ENCODE measurements at places on chromosomes 2 and 18. TPM values are rescaled to one million over a fixed set of nuclear protein-coding genes. Genes with fewer than 3 reads are reported as not detected.

GRCh38 chr2:164826293-164827243 is 15.1 kb downstream of the COBLL1 start:
- DNase-seq: peak; percentile 84

GRCh38 chr18:6370886-6371635 is 43.6 kb downstream of the L3MBTL4 start:
- peak; percentile 69 for DNase-seq

DNA sequence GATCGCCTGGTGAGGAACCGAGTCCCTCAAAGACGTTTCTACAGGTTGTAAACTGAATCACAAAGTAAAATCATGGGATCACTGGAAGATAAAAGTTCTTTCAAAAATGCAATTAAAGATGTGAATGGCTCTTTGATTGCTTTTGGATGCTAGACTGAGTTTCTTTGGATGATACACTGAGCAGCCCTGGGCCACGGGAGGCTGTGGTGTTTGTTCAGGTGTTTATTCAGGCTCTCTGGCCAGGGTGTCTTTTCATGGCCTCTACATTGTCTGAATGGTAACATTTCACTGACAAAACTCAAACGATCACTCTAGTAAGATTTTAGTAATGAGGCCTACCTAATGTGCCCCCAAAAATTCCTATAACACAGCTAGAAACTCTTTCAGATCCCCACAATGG is 48.4 kb upstream of the SPATS2L start:
- peak; percentile 16 for DNase-seq

DNA sequence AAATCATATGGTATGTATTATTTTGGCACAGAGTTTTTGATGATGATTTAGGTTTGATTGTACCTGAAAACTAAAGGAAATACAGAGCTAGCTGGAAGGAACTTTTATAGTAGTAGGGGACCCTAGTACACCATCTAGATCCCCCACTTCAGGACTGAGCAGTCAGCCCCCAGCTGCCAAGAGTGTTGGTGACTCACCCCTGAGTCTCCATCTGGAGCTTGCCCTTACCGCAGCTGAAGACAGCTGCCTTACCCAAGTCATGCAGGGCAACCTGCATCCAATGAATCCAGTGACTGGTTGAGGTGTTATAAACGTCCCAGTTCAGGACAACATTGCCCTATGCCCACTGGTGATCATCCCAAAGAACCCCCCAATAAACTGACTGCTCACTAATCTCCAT is 15.3 kb downstream of the PMS1 start:
- no peak for DNase-seq

DNA sequence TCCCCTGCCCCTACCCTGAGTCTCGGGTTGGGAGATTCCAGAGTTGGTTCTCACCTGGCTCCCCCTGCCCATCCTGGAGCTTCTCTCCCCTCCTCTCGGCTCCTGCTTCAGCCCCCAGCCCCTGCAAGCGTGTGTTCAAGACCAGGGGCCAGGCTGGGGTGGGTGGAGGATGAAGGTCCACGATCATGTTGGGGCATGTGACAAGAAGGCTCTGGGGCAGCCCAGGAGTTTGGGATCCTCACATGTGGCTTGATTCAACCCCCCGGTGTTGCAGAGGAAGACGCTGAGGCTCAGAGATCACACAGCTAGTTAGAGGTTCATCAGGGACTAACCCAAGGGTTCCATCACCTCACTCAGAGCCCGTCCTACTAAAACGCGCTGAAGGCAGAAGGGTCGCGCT is 14.2 kb upstream of the TUBB6 start:
- DNase-seq: no peak

DNA sequence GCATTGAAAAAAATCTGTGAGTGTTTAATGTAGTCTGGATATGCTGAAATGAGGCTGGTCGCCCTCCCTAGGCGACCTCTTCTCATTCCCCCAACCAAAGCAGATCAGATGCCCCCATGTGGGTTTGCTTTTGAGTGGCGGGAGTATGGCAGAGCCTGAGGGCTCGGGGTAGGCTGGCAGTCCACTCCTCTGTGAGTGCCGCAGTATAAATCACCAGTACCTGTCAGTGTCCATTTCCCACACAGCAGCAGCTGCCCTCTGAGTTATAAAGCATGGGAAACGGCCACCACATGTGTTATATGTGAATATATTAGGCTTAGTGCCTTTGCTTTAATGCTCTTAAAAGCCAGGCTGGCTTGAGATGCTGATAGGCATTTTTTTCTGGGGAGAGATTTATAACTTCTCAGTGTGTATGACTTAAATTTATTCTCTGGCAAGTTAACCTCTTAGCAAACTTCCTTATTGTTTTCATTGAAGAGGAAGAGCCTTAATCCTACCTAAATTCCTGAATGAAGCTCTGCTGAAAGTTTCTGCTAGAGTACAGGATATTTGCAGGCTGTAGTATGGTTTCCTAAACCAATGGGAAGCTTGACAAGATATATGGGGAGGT is 3.8 kb downstream of the DCC start:
- DNase-seq: no peak

DNA sequence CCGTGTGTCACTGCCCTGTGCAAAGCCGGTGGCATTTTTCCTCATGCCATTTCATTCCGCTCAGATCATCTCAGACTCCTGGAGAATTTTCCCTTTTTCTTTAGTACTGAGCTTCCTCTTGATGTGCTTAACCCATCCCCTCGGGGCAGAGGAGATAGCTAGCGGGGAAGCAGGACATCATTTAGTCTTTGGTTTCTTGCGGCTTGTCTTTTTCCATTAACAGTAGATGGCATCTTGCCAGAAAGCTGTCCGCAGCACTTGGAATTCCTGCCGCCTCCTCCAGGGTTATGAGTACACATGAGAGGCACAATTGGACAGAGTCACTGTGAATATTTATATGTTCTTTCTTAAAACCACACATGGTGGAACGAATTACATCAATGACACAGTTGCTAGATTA is 226.6 kb downstream of the ALPK2 start:
- DNase-seq: peak; percentile 73

DNA sequence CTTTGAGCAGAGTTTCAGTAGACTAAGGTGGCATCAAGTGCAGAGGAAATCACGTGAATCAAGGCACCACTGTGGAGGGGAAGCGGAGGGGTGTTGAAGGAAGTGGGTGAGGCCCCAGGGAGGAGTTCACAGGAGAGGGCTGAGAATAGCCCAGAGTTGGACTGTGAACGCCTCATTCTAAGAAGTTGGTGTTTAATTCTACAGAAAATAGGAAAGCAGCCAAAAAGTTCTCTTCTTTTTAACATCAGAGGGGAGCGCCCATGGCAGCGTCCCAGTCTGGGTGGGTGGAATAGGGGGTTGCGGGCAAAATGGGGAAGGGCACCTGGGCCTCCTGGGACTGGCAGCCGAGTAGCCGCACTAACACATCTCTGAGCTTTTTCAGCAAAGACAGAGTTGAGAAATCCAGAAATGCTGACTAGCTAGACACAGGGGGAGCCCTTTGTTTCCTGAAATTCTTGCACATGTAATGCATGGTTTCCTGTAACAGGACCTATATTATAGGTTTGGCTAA is 97.0 kb downstream of the NEB start:
- no peak for DNase-seq

DNA sequence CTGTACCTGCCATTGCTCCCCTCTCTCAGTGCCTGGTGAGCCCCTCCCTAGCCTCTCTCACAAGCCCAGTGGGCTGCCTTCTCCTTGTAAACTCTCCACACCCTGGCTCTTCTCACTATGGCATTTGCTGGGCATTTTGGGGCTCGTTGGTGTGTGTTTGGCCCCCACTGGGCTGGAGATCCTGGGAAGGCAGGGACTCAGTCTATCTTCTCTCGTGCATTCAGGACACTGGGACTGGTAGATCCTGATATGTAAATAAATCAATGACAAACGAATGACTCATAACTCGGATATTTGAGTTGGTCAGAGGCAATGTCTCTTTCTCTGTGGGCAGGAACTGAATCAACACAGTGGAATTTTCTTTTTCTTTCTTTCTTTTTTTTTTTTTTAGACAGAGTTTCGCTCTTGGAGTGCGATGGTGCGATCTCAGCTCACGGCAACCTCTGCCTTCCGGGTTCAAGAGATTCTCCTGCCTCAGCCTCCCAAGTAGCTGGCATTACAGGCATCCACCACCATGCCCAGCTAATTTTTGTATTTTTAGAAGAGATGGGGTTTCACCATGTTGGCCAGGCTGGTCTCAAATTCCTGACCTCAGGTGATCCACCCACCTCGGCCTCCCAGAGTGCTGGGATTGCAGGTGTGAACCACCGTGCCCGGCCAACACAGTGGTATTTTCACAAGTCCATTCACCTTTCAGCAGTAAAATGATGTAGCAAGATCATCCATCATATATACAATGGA is 144.6 kb upstream of the SPRED2 start:
- DNase-seq: no peak

DNA sequence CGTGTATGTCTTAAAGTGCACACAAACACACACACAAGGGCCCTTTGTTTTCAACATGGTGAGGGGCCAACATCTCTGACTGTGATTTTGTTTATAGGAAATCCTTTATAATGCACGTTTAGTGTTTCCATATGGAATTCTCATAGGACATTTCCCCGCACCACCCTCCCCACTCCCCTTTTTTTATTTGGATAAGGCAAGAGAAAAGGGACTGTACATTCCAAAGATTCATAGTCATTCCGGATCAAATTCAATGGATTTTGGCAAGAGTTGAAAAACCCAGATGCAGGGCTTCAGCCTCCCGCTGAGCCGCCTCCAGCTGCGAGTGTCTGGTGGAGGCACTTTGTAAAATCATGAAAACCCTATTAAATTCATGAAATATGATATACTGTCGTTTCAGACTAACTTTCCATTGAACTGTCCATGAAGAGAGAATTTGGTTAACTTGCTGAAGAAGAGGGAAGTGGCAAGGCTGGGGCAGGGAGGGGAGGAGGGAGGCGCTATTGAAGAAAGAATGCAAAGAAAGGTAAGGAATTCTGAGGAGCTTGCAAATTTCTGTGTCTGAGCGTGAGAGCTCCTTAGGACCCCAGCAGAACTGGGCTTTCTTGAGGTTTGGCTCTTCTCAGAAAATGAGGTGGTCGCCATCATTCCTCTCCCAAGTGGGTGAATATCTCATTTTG is 25.8 kb upstream of the SLC14A2 start:
- DNase-seq: peak; percentile 13

DNA sequence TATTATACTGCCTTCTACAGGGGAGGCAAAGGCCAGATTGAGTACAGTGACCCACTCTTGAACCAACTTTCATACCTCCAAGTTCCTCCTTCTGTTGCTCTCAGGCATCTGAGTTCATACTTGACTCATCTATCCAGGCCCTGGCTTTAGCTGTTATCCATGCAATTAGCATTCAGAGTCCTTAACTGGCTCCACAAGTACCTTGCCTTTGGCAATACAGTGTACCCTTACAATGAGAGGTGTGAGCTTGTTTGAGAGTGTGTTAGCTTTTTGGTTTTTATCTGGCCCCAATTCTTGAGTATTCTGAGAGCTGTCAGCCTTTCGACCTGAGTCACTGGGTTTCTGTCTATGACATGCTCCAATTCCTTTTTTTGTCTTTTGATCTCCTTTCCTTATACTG is 60.2 kb downstream of the EHD3 start:
- no peak for DNase-seq

DNA sequence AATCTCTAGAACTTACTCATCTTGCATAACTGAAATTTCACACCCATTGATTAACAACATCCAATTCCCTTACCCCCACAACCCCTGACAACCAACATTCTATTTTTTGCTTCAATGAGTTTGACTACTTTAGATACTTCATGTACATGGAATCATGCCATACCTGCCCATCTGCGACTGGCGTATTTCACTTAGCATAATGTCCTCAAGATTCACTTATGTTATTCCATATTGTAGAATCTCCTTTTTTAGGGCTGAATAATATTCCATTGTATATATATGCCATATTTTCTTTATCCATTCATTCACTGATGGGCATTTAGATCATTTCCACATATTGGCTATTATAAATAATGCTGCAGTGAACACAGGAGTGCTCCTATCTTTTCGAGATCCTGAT is 13.8 kb downstream of the CTAGE1 start:
- no peak for DNase-seq

GRCh38 chr2:26401739-26402541 is at the start of gene DRC1:
Gene DRC1 (plus strand): TSS chr2:26401920. CDS start chr2:26401990, 70 bp downstream.
- DNase-seq: peak; percentile 38

DNA sequence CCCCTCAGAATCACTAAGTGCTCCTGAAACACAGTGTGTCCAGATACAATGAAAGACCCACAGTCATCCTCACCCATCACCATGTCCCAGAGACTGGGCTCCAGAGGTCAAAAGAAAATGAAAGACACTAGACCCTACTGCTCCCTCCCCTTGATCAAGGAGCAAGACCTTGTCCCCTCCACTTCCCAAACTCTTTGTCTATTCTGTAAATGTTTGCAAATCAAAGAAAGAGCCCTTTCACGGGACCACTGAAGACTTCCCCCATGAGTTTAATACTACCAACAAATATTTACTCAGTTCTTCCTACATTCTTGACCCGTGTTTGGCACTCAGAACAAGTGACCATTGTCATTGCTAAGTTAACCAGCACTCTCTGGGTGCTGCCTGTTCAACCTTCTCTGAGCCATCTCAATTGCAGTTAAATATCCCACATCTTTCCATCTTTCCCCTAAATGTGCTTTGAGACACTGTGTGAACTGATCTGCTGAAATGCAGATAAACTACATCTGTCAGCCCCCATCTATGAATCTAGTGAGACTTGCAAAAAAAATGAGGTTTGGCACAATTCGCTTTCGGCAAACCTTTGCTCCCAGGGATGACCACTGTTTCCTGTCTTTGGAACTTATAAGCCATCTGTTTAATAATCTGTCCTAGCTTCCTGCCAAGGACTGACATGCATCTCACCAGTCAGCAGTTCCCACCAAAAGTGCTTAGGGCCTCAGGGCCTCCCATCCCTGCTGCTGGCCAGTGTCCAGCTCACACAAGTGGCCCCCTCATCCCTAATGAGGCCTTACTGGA is 170.3 kb downstream of the GFPT1 start:
- DNase-seq: no peak

DNA sequence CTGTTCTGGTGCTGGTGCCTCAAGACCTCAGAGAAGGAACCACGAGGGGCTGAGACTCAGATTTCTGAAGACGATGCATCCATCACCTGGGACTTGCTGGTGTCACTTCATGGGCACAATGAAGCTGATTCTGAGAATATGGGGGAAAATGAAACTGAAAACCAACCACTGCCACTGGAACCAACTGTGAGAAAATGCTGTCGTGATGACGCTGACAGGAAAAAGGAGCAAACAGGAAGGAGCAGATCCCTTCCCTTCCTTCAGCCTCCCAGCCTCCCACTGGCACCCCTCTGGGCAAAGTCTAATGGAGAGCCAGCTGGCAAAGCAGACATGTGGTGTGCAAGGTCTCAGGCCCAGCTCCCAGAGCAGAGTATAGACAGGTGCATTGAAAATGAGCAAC is 109.7 kb downstream of the FOXI3 start:
- no peak for DNase-seq

- DNase-seq: no peak
Measured at GRCh38 chr2:49167131-49167530, 12.8 kb upstream of the FSHR start.

- no peak for DNase-seq
Measured at GRCh38 chr2:235157746-235158482, 206.1 kb downstream of the SH3BP4 start.

- DNase-seq: no peak
Measured at GRCh38 chr18:50715919-50716318, 103.9 kb downstream of the MRO start.

The ANKRD30BL gene
- total RNA-seq: not detected

The KCNG2 gene
- total RNA-seq: not detected

The UGT1A7 gene
- not detected for total RNA-seq

The B4GALT6 gene
- 0.66 TPM for total RNA-seq

The PIEZO2 gene
- total RNA-seq: 0.33 TPM

The FEV gene
- not detected for total RNA-seq

Data from body of pancreas (tissue), 4 donors.